Melanocyte of skin (primary cell): ENCODE measurements at places on chromosomes 3 and 15. TPM values are rescaled to one million over a fixed set of nuclear protein-coding genes. Genes with fewer than 3 reads are reported as not detected.

Gene ZPLD1
- under 0.01 TPM in 1 of 2 replicates, not detected in the other for total RNA-seq

Gene ISLR
- total RNA-seq, result 0.36 TPM in 1 of 2 replicates, not detected in the other

Gene USP19
- 42.5 and 44.4 TPM in 2 replicates for total RNA-seq

Gene CRTC3
- total RNA-seq, result 24.8 and 31.0 TPM in 2 replicates

Gene IQCF5
- not detected in 2 replicates for total RNA-seq

Gene FBXW12
- 0.33 TPM in 1 of 2 replicates, not detected in the other for total RNA-seq

Gene GRAMD1C
- total RNA-seq, result 2.4 and 12.7 TPM in 2 replicates

Gene ATP13A5
- not detected in 2 replicates for total RNA-seq

Gene GOLGA6B
- under 0.01 TPM in 1 of 2 replicates, not detected in the other for total RNA-seq

Gene SNTN
- not detected in 2 replicates for total RNA-seq

Gene CCR3
- total RNA-seq, result not detected in 2 replicates

Gene HIGD2B
- total RNA-seq, result under 0.01 and 0.36 TPM in 2 replicates

Gene KBTBD8
- 0.69 and 0.73 TPM in 2 replicates for total RNA-seq

Gene ADAMTS9
- total RNA-seq, result 4.5 and 5.7 TPM in 2 replicates

Gene TASOR
- 44.7 and 70.5 TPM in 2 replicates for total RNA-seq

Gene DAZL
- not detected in 2 replicates for total RNA-seq

Gene CPN2
- not detected in 2 replicates for total RNA-seq

Gene MAP3K13
- 20.6 and 28.5 TPM in 2 replicates for total RNA-seq

Gene H1-8
- not detected in 2 replicates for total RNA-seq

Gene MRAS
- total RNA-seq, result 68.9 and 88.6 TPM in 2 replicates

Gene RLBP1
- total RNA-seq, result 0.73 TPM in 1 of 2 replicates, not detected in the other

Gene MAPKAPK3
- 61.9 and 66.9 TPM in 2 replicates for total RNA-seq

Gene PRR23C
- total RNA-seq, result not detected in 2 replicates

Gene PRSS50
- not detected in 2 replicates for total RNA-seq

Gene NEO1
- 18.6 and 21.8 TPM in 2 replicates for total RNA-seq

Gene LHFPL4
- total RNA-seq, result not detected in 2 replicates

Gene AADACL2
- total RNA-seq, result not detected in 2 replicates

Gene KCNAB1
- total RNA-seq, result 1.0 and 1.1 TPM in 2 replicates

Gene NCEH1
- 4.1 and 5.1 TPM in 2 replicates for total RNA-seq
